Left ventricle myocardium superior (tissue), 1 donor: ENCODE measurements at places on chromosomes 12 and 14. TPM values are rescaled to one million over a fixed set of nuclear protein-coding genes. Genes with fewer than 3 reads are reported as not detected.

Gene LALBA
- not detected for total RNA-seq

Gene TAS2R30
- 0.72 TPM for total RNA-seq

Gene KRT85
- total RNA-seq = not detected

Gene SOX5
- 4.0 TPM for total RNA-seq

Gene SERPINA12
- not detected for total RNA-seq

Gene PTCSC3
- total RNA-seq = not detected

Gene EIF4B
- total RNA-seq = 513 TPM

Gene TSHR
- total RNA-seq = not detected

Gene RNASE2
- 2.9 TPM for total RNA-seq

Gene MBIP
- total RNA-seq = 10.1 TPM

Gene KITLG
- 9.0 TPM for total RNA-seq

Gene FAM181A
- total RNA-seq = not detected

Gene TGM1
- total RNA-seq = 2.7 TPM

Gene RPS26
- total RNA-seq = 41.0 TPM

Gene PLCZ1
- total RNA-seq = not detected

Gene SSPN
- 56.4 TPM for total RNA-seq

Gene ASB2
- total RNA-seq = 268 TPM

Gene PTPRQ
- total RNA-seq = 0.77 TPM

Gene RFX4
- total RNA-seq = not detected

Gene BCL2L14
- not detected for total RNA-seq

Gene YY1
- 48.1 TPM for total RNA-seq

Gene OLR1
- total RNA-seq = 0.64 TPM

Gene BDKRB2
- 0.57 TPM for total RNA-seq
